Activated CD8-positive, alpha-beta T cell treated with anti-CD3 and anti-CD28 coated beads, Interleukin-2, amount 10 ng/mL, durations not matched to agents 7 days and 5 days (primary cell): ENCODE measurements at places on chromosomes 11 and 22. TPM values are rescaled to one million over a fixed set of nuclear protein-coding genes. Genes with fewer than 3 reads are reported as not detected.

LIPT2 gene
- 4.4 TPM for total RNA-seq

GNAZ gene
- 0.26 TPM for total RNA-seq

BEST1 gene
- not detected for total RNA-seq

MYBPC3 gene
- total RNA-seq, result not detected

TRIM49 gene
- total RNA-seq, result not detected
